Activated T-cell treated with anti-CD3 and anti-CD28 coated beads, Interleukin-2, amount 50 U/mL, for 72 hours (primary cell): ENCODE measurements at places on chromosomes 3 and 15. TPM values are rescaled to one million over a fixed set of nuclear protein-coding genes. Genes with fewer than 3 reads are reported as not detected.

GYG1 gene
- total RNA-seq = 14.1 TPM

C3orf49 gene
- not detected for total RNA-seq

DNA sequence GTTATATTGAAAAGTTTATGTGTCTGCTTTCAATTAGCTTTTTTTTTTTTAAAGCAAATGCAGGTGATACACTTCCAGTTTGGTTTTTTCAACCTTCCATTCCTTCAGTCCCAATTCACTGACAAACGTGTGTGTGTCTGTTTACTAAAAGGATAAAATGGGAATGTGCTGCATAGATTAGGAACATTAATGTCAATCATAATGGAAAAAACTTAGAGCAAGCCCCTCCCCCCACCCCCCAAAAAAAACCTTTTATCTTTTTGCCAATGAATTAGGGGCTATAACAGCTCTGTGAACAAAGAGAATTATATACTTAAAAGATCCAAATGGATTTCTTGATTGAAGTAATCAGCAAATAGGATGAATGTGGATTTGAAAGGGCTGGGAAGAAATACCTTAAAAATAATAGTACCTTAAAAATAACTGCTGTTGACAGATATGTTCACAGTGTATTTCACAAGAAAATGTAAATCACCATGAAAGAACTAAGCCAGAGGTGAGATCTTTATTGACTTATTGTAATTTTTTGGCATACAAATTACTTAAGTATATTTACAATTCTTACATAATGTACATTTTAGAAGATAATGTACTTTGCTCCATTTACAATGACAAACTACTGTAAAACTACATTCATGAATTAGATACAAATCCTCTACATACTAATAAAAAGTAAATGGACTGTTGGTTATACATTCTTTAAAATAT is 3.5 kb upstream of the XXYLT1 start:
- no peaks in the 10 kb centered on the region for H3K27me3 ChIP-seq
- H3K4me1 ChIP-seq = peaks cover 16% of the 10 kb centered on the region
- no peak overlapping the region for H3K4me3 ChIP-seq
- DNase-seq = no peak

DNA sequence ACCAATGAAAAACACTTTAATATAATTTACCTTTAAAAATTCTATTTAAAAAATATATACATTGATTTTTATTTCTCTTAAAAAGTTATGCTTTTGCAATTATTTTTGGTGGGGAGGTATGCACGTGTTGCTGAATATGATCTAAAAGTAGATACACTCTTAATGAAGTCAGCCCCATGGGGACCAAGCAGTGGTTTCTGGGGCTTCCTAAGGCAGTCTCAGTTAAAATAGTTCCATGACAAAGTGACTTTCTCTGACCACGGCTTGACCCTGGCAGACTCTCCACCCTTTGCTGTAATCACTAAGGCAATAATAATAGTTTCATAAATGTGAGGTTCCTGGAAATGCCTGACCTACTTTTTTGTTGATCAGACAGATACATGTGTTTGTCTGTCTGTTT is 50.4 kb downstream of the CCR4 start:
- DNase-seq = no peak
- H3K27me3 ChIP-seq = no peaks in the 10 kb centered on the region
- H3K4me1 ChIP-seq = peaks cover 71% of the 10 kb centered on the region

DNA sequence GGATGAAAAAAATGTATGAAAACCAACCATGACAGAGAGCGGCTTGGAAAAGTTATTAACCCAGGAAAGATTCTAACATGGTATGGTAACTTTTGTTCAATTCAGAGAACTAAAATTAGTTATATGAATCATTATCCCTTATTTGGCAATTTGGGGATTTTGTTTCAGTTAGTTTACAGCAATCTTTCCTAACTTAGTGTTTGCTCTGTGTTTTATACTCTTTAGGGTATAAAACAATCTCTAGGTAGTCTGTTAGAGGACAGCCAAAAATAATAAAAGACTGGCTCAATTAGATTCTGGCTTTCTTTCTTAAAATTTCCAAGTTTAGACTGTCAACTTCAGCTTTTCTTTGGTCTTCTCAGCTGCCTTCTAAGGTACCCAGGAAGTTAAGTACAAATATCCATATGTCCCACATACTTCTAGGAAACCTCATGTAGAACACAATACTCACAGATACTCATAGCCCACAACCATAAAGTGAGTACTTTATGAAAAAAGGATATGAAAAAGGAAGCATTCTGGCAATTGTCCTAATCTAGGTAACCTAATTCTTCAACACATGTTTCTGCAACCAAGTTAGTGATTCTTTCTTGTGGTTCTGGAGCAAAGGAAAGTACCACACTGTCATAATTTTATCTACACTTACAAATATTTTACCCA is 849.3 kb downstream of the ROBO1 start:
- H3K27me3 ChIP-seq = no peaks in the 10 kb centered on the region
- no peaks in the 10 kb centered on the region for H3K4me1 ChIP-seq
- no peak for DNase-seq
- no peaks in the 10 kb centered on the region for H3K36me3 ChIP-seq
- H3K4me3 ChIP-seq = no peak overlapping the region

- H3K27ac ChIP-seq = no peak overlapping the region
- H3K4me3 ChIP-seq = no peak overlapping the region
These were observed 49.8 kb upstream of the GALNT15 start for GRCh38 chr3:16124636-16125035.

DNA sequence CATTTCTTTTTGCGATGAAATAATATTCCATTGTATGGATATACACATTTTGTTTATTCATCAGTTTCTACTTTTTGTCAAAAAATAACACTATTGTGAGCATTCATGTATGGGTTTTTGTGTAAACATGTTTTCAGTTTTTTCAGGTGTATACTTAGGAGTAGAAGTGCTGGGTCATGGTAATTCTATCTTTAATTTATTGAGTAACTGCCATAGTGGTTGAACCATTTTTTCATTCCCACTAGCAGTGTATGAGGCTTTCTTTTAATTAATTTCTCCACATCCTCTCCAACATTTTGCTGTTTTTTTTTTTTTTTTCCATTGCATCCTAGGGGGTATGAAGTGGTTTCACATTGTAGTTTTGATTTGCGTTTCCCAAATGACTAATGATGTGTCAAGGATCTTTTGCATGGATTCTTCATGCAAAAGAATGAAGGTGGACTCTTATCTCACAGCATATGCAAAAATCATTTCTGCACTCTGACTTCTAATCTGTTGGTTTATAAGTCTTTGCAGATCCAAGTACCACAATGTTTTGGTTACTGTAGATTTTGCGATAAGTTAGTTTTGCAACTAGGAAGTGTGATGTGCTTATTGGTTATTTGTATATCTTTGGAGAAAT is 12.6 kb downstream of the ATP2C1 start:
- H3K36me3 ChIP-seq = peaks cover 2% of the 10 kb centered on the region
- no peaks in the 10 kb centered on the region for H3K27me3 ChIP-seq
- H3K4me3 ChIP-seq = peak overlapping the region; percentile 49

DNA sequence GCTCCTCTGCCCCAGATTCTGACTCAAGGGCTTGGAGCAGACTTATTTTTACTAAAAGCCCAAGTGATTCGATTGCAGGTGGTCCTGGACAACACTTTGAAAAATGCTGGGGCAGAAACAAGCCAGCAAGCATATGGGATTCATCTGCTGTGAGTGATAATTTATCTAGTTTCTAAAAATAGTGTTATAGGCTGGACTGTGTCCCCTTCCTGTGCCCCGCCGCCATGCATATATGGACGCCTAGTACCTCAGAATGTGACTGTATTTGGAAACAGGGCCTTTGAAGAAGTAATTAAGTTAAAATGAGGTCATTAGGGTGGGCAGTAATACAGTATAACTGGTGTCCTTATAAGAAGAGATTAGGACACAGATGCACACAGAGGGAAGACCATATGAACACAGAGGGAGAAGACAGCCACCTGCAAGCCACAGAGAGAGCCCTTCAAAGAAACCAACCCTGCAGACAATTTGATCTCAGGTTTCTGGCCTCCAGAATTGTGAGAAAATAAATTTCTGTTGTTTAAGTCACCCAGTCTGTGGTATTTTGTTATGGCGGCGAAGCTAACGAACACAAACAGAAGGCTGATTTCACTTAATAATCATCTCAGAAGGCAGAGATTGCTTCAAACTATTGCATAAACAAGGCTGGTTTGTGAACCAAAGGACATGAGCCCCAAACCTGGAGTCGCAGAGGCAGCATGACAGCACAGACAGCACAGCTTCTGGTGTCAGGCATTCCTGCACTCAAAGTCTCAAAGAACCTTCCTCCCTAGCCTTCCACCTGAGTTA is 59.1 kb downstream of the CCNL1 start:
- peaks cover 1% of the 10 kb centered on the region for H3K36me3 ChIP-seq
- no peak for DNase-seq
- peak overlapping the region; percentile 17 for H3K27ac ChIP-seq
- no peak overlapping the region for H3K4me3 ChIP-seq
- H3K4me1 ChIP-seq = peaks cover 80% of the 10 kb centered on the region
